Neural progenitor cell (in vitro differentiated cells): ENCODE measurements at places on chromosomes 5 and 9.

GRCh38 chr5:123876276-123876790 lies 364.4 kb downstream of the CSNK1G3 start:
- no peak for DNase-seq

DNA sequence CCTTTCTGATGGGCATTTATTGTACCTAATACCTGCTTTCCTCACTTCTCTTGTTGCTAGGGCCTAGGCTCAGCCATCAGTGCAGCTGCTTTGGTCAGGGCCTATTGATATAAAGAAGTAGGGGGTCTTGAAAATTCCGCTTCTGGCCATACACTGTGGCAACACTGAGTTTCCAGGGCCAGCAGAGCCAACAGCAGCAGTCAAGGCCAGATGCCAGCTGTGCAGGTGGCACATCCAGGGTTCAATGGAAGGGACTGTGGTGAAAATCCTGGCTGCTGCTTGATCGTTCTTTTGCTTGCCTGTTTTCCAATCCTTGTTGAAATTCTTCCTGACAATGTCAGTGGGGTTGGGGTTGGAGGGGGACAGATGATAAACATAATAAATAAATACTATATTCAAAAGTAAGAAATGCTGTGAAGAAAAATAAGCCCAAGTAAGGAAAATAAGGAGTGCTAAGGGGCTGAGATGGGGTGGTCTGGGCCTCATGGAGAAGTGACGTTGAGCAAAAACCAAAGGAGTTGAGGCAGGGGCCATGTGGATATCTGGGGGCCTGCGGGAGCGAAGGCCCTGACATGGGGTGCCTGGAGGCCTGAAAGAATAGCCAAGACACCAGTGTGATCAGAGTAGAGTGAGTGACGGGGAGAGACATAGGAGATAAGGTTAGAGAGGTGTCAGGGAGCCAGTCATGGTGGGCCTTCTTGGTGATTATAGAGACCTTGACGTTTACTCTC lies 91.0 kb upstream of the ALDH1B1 start:
- DNase-seq: no peak

GRCh38 chr5:128254789-128255188 lies 171.2 kb downstream of the SLC12A2 start:
- DNase-seq: no peak

DNA sequence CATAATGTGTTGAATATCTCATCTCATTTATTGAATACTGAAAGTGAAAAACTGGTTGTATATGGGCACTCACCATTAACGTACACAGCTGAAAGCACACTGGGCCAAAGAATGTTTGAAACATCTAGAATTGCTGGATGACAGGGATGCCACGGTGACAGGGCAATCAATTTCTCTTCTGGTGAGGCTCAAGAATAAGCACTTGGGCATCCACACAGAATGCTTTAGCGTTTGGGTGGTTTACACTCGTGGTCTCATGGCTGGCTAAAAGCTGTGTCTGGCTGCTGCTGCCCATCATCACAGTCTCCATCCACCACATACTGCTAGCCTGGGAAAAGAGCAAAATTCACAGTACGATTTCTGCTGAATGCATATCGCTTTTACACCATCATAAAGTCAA lies 30.7 kb upstream of the IL31RA start:
- no peak for DNase-seq

GRCh38 chr5:111935835-111936234 lies 178.8 kb upstream of the NREP start:
- peak; percentile 32 for DNase-seq

DNA sequence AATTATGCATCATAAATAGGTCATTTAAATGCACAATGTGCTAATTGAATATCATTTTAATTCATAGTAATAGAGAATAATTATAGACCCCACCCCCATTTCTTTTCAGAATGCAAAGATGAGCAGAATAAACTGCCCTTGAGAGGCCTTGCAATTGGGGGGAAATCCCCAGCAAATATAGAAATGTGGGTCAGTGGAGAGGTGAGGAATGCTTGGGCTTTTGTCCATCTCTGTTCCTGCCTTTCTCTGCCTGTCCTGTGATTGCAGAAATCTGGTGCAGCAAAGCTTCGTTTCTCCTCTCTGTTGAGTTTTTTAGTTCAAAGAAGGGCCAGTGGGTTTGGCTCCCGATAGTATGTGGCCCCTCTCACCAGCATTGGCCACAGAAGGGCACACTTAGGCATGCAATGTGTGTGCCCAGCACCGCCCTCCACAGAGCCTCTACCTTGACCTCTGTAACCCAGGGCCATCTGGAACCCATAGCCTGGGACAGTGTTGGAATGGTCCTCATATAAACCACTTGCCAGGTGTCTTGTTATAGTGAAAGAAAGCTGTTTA lies 164.2 kb downstream of the SEMA6A start:
- no peak for DNase-seq

DNA sequence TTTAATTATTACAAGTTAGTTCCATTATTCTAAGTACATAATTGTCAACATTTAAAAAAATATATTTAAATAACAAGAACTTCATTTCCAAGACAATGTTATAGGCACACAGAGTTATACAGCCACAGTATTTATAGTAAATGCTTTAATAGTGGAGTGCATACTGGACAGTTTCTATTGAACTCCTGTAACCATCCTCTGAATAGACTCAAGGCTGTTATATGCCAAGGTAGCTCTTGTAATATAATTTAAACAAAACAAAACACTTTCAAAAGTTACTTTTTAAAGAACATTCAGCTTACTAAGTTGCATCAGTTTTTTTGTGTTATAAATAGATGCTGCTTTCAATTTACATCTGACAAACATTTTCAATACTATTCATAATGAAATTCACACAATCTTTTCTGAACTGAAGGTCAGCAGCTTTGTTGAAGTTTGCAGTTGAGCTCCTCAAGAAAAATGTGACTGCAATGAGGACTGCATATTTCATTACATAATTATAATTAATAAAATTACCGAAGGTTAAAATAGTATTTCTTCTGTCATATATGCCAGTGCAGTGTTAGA lies 549.9 kb upstream of the CYLC2 start:
- DNase-seq: no peak

DNA sequence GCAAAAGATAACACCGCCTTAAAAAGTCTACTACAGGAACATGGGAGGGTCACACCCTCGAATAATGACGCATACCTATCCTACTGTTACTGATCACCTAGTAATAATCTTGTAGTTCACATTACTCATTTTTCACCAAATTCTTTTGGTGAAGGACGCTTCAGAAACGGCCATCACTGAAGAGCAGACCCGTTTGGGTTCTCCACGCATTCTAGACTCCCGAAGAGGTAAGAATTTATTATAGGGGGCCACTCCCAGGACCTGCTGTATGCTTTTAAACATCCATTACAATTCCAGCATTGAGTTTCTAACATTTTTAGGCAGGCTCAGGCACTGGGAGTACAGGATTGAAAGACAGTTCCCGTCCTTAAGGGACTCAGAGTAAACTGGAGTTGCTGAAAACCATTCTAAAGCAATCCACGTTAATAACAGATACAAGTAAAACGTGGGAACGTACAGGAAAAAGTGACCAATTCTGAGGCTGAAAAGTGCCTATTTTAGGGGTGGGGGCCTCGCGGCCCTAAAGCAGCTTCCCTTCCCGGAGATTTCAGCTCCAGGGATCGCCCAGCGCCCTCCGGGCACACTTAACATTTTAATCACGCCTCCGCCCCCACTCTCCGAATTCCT lies at the start of gene FER:
Gene FER, plus strand, starts transcription at position 124 of the 627 bp plus-strand sequence. CDS start 50,286 bp downstream, outside the sequence.
- DNase-seq: peak; percentile 18

DNA sequence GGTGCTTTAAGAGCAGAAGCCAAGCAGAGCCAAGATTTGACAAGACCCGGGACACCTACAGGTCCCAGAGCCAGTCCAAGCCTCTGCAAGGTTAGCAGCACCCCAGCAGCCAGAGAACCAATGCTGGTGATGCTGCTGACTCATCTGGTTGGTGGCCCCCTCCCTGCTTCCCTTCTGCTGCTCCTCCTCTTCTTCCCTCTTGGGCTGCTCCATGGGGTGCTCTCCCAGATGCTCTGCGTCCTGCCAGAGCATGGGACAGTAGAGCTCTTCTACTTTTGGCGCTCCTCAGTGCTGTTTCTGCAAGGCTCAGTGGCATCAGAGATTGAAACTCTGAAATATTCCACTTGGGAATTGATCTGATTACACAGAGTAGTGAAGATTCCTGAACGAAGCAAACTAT lies 76.1 kb upstream of the SAP30L start:
- no peak for DNase-seq

DNA sequence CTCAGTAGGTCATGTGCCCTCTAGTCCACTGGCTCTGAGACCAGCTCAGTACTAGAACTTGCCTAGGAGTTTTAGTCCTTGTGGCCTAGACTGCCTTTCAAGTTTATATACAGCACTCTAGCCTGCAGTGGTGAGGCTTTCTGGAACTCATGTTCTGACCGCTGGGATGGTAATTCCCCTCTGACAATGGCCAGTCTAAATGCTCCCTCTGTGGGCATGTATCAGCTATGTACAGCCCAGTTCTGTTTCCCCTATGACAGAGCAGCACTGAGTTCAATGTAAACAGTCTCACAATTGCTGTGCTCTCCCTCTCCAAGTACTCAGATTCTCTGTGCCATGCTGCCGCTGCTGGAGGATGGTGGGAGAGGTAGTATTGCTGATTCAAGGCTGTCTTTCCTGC lies 68.6 kb upstream of the SLC27A6 start:
- DNase-seq: no peak

DNA sequence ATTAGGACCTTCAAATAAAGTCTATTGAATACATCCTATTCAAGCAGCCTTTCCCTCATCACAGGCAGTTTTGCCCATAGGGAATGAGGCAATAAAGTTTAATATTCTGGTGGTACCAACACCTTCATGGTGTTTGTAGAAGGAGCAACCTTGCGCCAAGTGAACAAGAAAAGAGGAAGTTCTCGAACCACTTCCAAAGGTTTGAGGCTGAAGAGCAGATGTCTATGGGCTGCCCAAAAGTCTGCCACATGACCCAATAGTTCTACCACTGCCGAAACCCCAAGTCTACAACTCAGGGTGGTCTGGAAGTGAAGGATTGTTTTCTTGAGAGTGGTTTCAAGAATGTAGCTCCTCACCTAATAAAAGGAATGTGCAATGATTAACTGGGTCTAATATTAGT lies 123.1 kb downstream of the NPR3 start:
- no peak for DNase-seq

DNA sequence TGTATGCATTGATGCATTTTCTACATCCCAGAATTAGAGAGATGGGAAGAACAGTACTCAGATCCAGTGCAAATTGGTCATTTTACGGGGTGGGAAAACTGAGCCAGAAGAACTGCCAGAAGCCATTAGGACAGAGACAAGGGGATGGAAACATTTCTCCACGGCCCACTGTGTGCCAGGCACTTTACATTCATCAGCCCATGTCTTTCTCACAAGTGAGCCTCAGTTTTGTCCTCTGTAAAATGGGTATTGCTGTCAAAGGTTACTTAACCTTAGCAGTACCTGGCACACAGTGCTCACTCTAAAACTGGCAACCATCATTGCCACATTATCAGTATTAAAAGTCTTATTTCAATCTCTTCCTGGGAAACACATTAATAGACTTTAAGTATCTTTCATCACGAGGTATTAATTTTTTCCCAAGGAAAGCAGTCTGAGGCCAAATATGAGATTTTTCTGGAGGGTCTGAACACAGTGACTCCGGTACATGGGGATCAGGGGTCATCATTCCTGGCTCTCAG lies 5.2 kb downstream of the DUSP1 start:
- DNase-seq: no peak

DNA sequence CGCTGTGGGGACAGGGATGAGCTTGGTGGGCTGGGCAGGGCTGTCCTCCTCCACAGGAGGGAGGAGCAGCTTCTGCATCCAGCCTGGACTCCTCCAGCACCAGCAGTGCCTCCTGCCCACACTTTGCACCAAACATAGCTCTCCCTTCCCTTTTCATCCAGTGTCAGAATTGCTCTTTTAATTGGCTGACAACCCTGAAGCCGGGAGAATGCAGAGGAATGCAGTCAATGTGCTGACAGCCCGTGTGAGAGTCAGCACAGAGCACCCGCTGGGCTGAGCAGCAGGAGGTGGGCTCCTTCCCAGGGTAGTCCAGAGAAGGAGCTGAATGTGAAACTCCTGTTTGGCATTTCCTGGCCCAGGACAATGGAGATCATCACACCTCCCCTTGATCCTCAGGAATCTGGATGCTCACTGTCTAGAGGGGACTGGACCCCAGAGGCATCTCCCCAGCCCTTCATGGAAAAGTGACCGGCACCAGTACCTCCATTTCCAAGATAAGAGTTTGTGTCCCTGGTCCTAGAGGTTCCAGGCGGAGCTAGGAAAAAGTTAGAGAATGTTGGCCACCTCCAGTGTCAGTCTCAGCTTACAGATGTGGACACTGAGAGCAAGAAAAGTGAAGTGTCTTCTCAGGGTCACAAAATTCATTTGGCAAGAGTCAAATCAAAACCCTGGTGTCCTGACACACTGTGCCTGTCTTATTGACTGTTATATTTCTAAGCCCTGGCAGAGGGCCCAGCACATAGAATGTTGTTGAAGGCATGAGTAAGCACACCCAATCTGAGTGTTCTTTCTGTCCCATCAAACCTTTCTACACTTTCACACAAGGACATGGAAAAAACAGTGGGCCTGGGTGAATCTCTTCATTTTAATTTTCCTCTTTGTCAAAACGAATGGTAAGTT lies 202.1 kb downstream of the SNX18 start:
- peak; percentile 74 for DNase-seq

GRCh38 chr9:98043915-98044314 lies 12.6 kb upstream of the NANS start:
- no peak for DNase-seq

DNA sequence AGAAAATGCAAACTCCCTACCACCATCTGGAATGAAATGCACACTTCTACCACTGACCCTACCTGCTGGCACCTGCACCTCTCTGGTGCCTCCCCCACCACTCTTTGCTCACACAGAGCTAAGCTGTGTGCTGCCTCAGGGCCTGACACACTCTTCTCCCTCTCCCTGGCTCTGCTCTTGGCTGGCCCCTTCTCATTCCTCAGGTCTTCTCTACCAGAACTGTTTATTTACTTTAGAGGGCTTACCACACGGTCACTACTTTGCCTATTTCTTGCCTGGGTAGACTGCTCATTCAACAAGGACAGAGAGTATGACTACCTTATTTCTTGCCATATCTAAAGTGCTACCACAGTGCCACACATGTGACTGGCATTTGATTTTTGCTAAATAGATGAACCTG lies 3.3 kb downstream of the REEP5 start:
- no peak for DNase-seq

- peak; percentile 30 for DNase-seq
These were observed 35.3 kb downstream of the NDFIP1 start for GRCh38 chr5:142143878-142144277.
